D341Med (cell line): ENCODE measurements at places on chromosomes 3 and 15.

DNA sequence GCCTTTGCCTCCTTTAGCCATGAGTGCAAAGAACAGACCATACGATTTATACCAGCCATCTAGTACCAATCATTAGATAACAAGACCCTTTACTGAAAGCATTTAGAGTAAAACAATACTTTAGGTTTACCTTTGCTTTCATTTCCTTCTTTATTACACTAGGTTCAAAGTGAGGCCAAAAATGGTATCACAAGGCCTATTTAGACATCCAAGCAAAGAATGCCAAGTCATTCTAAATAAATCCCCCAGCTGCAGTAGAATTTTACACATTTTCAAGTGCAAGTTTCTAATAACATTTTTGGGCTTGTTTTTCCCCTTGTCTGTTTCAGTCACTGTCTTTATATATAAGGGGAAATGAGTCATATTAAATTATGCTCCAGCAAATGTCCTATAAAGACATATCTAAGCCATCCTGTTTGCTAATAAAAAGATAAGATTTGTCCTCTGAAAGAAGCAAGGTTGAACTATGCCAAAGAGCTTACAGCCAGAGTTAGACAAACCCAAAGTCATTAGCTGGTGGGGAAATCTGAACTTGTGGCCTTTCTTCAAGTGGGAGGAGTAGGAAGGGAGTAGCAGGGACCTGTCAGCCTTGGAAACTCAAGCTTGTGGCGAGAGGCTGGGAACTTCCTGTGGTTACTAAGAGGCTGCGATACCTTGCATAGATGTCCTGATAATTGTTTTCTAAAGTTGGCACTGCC is 232.7 kb downstream of the MECOM start:
- no peak for DNase-seq

DNA sequence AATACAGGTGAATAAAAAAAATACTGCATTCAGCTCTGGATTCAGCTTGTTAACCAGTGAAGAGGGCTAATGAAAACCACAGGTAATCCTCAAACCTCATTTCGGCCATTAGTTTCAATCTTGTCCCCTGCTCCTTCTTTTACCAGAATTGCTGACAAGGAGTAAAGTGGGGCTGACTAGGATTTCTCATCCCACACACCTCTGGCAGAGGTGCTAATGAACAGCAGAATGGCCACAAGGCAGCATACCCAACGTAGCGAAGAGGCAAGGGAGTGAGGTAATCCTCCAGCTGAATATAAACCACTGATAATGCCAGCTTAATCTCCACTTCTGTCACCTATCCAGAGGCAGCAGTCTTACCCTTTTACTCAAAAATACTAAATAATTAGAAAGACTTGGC is 248.8 kb upstream of the CDIN1 start:
- DNase-seq: peak; percentile 57

DNA sequence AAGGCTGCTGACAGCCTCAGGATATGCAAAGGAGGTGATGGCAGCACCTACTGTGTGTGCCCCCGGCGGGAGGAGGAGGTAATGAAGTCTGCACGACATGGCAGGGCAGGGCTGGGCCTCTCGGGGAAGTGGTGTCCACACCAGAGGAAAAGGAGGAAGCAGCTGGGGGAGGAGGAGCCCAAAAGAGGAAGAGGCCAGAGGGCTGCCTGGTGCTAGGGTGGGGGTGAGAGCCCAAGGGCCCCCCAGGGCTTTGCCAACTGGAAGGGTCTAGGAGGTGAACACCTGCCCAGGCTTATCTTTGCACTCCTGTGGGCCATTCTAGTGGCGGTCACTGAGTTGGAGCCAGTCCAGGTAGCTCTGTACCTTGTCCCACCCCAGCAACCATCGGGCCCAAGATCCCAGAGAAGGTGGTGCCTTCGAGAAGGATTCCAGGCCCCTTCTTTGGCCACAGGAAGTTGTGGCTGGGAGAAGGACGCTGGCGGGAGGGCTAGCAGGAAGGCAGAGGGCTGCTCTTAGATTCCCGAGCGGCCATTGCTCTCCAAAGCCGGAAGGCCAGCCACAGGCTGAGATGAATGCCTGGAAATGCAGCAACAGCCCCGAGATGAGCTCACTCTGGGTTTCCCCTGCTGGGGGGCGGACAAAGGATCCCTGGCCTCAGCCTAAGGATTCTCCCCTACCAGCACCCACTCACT is 7.0 kb downstream of the GNAI2 start:
- DNase-seq: no peak

- DNase-seq: no peak
These were observed 73.2 kb upstream of the SNRPA1 start for GRCh38 chr15:101368086-101368780.

DNA sequence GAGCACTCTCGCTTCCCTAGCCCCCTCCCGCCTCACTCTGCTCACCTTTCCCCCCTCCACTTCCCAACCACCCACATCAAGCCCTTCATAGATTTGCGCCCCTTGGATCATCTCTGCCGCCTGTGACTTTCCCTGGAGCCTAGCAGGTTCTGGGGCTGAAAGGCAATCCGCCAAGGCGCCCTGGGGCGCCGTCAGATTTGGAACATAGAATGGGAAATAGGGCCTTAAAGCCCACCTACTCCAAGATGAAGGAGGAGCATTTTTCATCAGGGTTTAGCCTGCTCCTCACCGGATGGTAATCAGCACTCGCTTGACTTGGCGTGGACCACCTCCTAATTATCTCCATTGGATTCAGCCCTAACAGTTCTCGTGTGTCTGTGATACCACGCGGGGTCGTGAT is 1.3 kb downstream of the CPNE4 start:
- DNase-seq: no peak

- no peak for DNase-seq
These were observed 170.9 kb downstream of the PLCL2 start for GRCh38 chr3:17055374-17056276.

- DNase-seq: no peak
These were observed 19.6 kb upstream of the OR5K4 start for GRCh38 chr3:98333989-98334606.

DNA sequence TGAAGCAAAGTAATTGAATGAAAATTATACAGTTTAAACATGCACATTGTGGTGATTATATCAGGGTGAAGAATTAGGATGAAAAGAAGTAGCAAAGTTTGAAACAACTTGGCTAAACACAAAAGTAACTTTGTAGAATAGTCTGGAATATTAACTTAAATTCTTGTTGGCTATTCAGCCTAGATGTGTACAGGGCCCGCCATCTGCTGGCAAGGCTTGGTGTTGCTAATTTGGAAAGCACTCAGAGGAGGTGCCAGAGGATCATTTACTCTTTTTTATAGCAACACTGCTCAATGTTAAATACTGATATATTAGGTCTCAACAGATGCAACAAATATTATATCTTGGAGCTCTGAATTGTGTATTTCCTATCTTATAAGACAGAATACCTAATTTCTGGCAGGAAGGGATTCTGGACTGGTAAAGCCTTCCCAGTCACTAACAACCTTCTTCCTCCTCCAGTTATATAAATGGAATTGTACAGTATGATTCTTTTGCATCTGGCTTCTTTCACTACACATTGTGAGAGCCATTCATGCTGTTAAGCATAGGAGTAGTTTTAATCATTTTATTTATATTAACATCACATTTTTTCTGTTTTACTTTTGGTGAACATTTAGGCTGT is 36.1 kb downstream of the TTC23 start:
- peak; percentile 72 for DNase-seq

DNA sequence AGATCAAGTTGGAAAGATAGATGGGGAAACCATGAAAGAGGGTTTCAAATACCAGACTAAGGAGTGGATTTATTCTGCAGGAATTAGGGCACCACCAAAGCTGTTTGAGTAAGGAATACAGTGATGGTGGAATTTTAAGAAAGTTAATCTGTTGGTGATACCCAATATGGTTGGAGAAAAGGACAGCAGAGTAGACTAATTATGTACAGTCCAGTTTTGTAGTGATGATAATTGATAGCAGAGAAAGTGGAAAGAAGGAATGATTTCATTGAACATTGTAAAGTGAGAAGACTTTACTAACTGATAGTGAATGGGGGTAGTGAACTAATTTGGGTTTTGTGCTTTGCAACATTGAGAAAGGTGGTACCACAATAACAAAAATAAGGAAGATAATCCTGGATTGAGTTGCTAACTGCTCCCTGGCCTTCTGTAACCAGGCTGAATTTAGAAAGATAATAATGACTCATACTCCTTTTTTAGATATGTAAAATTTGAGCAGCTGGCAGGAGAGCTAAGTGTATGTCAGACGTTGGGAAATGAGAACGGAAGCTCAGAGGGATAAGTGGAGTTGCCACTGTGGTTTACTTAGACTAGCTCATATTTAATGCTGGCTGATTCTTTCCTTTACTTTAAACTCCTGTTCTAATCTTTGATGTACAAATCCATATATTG is 16.9 kb downstream of the TCAIM start:
- DNase-seq: peak; percentile 29

GRCh38 chr3:175664911-175665310 is 805.8 kb downstream of the NAALADL2 start:
- no peak for DNase-seq

DNA sequence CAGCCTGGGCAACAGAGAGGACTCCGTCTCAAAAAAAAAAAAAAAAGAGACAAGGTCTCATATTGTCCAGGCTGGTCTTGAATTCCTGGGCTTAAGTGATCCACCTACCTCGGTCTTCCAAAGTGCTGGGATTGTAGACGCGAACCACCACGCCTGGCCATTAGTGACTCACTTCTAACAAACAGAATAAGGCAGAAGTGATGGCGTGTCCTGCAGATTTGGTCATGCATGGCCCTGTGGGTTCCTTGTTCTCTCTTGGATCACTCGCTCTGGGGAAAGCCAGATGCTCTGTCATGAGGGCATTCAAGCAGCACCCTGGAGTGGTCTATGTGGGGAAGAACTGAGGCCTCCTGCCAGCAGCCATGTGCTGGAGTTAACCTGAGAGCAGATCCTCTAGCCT is 27.4 kb upstream of the TJP1 start:
- no peak for DNase-seq

GRCh38 chr3:143974271-143975238 is 2.9 kb downstream of the DIPK2A start:
- DNase-seq: no peak

DNA sequence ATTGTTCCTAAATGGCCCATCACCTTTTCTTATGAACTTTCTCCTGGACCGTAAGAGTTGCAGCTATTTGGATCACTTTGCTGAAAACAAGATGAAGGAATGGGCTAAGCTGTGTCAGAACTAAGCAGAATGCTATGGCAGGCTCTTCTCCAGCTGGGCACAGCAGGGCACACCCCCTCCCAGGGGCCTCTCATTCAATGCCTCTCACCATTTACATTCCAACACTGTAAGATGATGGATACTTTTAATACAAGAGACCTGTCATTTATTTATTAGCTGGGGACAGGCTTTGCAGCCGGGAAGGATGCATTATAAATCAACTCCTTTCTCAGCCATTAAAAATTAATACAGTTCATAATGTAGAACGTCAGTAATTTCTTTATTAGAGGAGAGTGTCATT is 240.1 kb downstream of the NTRK3 start:
- no peak for DNase-seq

DNA sequence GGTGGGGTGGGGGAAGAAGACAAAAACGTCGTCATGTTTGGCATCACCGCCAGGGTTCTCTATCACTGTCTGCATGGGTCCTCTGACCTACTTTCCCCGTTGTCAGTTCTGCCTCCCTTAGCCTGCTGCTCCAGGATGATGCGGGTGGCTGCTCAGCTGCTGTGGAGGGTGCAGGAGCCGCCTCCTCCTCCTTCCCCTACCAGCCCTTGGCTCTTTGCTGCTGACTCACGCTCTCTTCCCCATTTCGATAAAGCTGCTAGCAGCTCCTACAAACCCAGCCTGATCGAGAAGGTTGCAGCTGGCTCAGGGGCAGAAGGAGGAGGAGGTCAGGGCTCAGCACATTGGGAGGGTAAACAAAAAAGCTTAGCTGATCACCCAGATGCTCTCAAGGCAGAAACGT is 49.5 kb upstream of the SEC13 start:
- no peak for DNase-seq

DNA sequence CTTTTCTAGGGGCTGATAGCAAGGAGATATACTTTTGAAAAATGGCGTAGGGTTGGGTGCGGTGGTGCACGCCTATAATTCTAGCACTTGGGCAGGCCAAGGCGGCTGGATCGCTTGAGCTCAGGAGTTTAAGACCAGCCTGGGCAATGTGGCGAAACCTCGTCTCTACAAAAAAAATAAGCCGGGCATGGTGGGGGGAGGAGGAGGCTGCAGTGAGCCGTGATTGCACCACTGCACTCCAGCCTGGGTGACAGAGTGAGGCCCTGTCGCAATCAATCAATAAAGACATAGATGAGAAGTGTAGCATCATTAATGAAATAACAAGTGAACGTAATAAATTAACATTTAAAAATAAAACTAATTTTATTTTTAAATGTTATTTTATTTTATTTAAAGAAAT is 134.6 kb downstream of the SLCO3A1 start:
- DNase-seq: no peak

DNA sequence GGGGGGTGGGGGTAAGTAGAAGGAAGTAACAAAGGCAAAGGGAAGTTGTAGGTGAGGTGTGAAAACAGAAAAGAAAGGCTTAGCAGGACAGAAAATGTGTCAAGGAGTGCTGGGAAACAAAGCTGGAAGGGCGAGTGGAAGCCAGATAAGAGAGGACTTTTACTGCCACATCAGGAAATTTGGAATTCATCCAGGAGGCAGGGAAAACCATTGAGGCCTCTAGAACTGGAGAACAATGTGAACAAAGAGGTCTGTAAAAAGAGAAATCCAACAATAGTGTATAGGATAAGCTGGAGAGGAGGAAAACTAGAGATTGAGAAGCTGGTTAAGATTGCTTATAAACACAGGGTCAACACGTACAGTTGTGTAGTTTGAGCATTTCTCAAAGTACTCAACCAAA is 116.6 kb downstream of the NTRK3 start:
- DNase-seq: no peak

DNA sequence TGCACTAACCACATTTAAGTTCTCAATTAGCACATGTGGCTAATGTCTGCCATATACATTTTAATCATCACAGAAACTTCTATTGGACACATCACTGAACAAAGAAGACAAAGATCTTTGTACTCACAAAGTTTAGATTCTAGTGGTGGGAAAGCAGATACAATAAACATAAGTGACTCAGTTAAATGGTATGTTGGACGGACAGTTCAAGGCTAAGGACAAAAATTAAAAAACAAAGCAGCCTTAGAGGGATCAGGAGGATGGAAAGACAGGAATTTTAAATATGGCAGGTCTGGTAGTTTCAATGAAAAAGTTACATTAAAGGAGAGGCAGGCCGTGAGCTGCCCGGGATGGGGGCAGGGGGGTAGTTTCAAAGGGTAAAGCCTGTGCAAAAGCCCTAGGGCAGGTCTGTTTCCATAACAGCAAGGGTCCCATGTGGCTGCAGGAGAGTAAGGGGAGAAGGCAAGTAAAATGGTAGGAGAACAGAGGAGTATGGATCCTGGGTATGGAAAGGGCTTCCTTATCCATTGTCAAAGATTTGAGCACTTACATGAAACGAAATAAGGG is 220.7 kb downstream of the FHIT start:
- no peak for DNase-seq

DNA sequence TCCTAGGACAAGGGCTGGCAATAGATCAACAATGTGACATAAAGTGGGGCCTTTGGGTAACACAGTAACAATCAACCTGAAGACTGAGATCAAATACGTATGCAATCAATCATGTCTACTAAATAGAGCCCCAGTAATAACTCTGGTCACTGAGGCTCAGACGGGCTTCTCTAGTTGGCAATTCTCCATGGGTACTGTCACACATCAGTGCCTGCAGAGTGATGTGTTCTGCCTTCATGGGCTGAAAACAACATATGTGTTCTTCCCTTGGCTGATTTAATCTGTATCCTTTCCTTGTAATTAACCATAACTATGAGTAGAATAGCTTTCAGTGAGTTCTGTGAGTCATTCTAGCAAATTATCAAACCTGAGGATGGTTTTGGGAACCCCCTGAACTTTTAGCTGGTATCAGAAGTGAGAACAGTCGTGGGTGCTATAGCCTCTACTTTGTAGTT is 113.6 kb downstream of the TMCO5A start:
- no peak for DNase-seq
